ENCODE measurements at places on chromosomes 3 and 15. TPM values are rescaled to one million over a fixed set of nuclear protein-coding genes. Genes with fewer than 3 reads are reported as not detected.

- no peak for DNase-seq
Observed at GRCh38 chr15:40472171-40472727, 1.5 kb downstream of the CHST14 start.

DNA sequence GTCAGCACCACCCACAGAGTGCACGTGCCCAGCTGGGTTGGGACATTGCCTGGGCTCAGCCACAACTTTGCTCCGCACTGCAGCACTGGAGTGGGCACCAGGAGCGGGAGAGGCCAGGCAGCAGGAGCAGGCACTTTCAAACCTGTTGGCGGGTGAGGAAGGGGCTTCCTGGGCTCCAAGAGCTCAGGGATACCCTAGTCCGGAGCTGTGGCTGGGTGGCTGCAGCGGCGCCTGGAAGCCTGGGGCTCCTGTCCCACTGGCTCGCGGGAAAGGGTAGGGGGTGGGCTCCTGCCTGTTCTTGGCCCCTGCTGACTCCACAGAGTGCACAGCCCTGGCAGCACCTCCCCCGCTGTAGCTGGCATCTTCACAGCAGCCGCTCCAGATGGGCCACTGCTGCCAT, 417.6 kb upstream of the RGMA start:
- no peak for DNase-seq

DNA sequence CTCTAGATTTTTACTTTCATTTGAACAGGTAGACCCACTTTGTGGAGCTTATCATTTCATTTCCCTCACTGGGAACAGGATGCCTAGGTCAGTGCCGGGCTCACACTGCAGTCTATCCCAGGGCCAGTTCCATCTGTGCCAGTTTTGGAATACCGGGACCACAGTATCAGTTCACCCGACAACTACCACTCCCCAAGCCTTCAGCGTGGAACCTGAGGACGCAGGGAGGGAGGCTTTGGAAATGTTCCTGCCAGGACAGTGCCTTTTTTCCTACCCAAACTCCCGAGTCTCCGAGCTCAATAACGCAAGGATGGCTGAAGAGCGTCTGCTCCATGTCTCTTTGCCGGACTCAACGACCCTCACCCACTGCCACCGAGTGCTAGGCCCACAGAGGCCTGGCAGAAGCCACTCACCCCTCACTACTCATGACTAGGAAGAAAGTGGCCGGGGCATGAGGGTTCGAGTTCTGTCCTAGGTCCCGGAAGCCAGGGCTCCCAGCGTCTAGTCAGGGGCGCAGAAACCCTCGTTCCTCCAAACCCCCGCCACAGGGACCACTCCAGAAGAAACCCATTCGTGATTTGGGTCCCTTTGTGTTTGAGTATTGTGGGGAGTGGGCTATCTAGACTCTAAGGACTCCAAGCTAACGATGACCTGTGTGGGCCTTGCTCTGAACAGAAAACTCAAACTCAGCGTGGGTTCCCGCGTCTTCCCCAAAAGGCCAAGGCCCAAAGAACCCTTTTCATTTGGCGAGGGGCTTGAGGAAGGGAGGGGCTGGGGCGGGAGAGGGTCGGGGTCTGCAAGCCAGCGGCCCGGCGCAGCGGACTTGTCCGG, 11.4 kb downstream of the ZIC1 start:
- DNase-seq, result no peak

- DNase-seq, result no peak
Observed at GRCh38 chr3:191774485-191774884, 313.5 kb downstream of the PYDC2 start.

DNA sequence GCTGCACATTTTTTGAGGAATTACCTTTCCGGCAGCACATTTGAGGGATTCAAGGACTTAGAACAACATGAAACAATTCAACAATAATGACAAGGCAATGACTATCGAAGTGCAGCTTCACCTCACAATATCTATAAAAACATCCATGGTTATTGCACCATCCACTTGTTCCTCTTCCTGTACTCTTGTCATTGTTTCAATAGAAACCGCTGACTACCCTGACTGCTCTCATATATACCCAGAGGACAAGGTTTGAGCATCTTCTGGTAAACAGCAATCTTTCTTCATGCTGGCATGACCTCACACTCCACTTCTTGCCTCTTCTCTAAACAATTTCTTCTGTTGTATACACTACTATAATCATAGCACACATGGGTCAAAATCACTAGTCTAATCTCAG, 864.9 kb downstream of the FHIT start:
- DNase-seq, result no peak

DNA sequence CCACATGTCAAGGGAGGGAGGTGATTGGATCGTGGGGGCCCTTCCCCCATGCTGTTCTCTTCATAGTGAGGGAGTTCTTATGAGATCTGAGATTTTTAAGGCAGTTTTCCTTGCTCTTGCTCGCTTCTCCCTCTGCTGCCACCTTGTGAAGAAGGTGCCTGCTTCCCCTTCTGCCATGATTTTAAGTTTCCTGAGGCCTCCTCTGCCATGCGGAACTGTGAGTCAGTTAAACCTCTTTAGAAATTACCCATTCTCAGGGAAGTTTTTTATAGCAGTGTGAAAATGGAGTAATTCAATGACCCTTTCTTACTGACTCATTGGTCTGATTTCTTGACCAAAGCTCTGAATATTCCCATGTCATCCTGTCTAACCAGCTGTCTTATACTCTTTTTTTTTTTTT, 484.4 kb upstream of the TPRG1 start:
- DNase-seq, result no peak

DNA sequence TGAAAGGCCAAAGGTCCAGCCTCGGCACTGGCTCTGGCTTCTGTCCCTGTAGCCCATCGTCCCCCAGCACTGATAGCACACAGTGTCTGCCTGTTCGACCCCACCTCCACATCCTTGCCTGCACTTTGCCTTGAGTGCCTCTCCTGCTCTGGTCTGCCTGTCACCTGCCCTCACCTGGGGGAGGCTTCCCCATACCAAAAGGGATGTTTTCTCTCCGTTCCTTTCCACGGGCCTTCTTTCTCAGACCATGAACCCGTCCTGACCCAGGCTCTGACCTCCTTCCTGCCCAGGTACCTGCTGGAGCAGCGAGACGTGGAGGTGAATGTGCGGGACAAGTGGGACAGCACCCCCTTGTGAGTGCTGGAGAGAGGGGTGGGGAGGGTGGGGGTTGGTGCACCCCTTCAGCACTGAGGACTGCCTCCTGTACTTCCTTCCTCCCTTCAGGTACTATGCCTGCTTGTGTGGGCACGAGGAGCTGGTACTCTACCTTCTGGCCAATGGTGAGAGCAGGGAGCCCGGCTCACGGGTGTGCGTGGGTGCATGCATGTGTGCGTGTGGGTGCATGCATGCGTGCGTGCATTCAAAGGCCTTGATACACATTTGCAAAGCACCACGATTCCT, 1.5 kb downstream of the ABTB1 start:
- no peak for DNase-seq

- no peak for DNase-seq
Observed at GRCh38 chr3:111538681-111539083, 3.3 kb upstream of the CD96 start.

- no peak for DNase-seq
Observed at GRCh38 chr3:21062831-21063294, 688.1 kb downstream of the ZNF385D start.

- no peak for DNase-seq
Observed at GRCh38 chr3:58681863-58682262, 15.3 kb upstream of the FAM3D start.

- no peak for DNase-seq
Observed at GRCh38 chr15:66748708-66749035, 46.6 kb downstream of the SMAD6 start.

SKOR1 gene
- 0.21 TPM for total RNA-seq

CHCHD6 gene
- total RNA-seq, result 17.5 TPM

TIGIT gene
- 5.8 TPM for total RNA-seq

ACP3 gene
- not detected for total RNA-seq

CADM2 gene
- not detected for total RNA-seq
